ENCODE measurements at places on chromosomes 4 and X.

- DNase-seq, result no peak
These were observed 71.3 kb upstream of the VBP1 start for GRCh38 chrX:155144926-155145325.

DNA sequence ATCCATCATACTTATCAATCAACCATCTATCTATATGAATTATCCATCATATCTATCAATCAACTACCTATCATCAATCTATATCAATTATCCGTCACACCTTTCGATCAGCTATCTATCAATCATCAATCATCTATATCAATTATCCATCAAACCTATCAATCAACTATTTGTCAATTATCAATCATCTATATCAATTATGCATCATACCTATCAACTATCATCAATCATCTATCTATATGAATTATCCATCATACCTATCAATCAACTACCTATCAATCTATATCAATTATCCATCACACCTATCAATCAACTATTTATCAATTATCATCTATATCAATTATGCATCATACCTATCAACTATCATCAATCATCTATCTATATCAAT lies 70.6 kb upstream of the PPP2R3B start:
- DNase-seq, result no peak

DNA sequence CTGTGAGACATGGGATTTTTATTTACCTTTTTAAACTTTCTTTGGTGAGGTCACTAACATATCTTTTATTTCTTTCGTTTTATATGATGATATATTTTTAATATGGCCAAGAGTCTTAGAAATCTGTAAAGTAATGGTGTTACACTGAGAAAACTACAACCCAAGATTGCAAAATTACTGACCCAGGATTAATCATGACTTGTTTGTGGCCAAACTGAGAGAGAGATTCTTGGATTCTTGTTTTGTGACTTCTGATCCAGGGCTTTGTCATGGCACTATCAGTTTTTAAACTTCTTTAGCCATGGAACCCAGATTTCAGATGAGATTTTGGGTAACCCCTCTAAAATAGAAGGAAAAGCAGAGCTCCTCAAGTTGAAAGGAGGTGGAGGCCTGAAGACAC lies 42.0 kb downstream of the SGMS2 start:
- DNase-seq, result no peak

GRCh38 chrX:21840193-21840545 lies 752 bp downstream of the MBTPS2 start:
- DNase-seq, result no peak

DNA sequence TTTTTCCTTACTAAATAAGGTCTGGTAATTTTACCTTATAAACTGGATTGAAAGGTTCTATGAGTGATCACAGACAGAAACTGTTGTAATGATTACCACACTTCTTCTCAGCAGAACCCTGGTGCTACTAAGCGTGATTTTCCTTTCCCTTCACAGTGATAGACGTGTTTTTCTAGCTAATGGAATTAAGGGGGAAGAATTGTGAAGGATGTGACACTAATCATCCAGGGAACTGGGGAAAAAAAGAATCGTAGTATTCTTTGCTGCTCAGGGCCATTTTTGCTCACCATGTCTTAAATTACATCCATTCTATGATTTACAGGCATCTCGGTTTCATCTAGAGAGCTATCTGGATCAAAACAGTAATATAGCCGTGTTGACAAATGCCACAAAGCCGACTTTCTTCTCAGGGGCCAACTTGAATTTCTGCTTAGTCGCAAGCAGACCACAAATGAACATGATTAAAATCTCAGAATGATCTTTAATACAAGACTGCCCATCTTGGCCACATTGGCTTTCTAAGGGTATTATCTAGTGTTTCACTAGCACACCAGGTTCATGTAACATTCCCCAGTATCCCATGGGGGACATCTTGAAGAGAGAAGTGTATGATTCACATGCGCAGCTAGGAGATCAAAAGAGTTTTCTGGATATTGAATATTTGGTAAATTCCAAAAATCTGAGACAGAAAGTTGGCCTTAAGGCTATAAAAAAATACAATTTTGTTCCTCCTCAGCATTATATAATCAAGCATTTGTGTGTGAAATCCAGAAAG lies 154.0 kb downstream of the UGT8 start:
- DNase-seq, result no peak

DNA sequence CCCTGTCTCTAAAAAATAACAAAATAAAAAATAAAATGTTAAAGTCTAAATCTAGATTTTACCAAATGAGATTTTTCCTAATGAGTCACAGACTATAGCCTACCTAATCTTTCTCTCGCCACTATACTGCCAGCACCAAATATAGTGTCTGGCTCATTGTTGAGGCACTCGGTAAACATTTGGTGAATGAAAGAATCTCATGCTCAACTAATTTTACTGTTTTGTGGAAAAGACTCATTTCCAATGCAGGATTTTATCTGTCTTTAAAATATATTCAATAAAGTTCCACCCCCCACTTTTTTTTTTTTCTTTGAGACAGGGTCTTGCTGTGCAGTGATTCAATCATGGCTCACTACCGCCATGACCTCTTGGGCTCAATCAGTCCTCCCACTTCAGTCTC lies 71.5 kb downstream of the PLS3 start:
- no peak for DNase-seq

GRCh38 chr4:22957774-22958309 lies 265.1 kb downstream of the GBA3 start:
- no peak for DNase-seq

GRCh38 chrX:40009462-40009851 lies 88.3 kb downstream of the BCOR start:
- no peak for DNase-seq

DNA sequence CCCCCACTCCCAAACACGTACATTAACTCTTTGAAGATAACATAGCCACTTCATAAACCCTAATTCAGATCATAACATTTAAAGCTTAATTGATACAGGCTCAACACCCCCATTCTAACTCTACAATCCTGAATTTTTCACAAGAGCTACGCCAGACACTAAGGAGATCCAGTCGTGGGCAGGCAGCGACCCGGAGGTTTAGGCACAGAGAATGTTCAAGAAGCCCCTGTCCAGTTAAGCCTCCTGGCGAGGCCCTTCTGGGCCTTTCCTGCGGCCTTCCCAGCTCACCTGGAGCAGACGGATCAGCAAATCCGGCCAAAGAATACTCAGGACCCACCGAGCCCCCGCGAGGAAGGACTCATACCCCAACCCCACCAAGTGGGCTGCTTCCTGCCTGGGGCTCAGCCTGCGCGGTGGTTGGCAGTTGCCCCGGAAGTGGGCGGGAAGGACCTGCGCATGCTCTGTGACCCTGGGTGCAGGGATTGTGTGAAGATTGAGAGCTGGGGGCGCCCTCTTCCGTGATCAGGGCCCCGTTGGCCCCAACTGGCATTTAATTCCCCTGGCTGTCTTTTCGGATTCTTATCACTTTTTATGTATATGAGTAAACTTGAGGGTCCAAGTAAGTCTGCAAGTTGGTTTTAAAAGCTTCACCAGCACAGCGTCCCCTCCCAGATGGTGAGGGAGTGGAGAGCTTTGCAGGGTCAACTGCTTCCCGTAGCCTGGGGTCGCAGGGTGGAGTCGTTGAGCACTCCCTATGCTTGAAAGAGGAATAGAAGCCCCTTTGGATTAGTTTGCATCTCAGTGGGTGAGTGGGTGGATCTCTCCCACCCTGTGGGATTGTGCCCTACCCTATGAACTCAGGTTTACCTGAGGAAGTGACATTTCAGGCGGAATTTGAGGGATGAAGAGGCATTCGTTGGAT lies at the start of gene TRIM61:
Gene TRIM61, minus strand, starts transcription at position 415 of the 922 bp plus-strand sequence. CDS start 7,655 bp downstream, outside the sequence.
- DNase-seq, result no peak

- DNase-seq, result no peak
These were observed 92.5 kb downstream of the FBXL5 start for GRCh38 chr4:15562623-15563022.

- DNase-seq, result no peak
These were observed 137.3 kb downstream of the TMEM144 start for GRCh38 chr4:158347556-158347955.

DNA sequence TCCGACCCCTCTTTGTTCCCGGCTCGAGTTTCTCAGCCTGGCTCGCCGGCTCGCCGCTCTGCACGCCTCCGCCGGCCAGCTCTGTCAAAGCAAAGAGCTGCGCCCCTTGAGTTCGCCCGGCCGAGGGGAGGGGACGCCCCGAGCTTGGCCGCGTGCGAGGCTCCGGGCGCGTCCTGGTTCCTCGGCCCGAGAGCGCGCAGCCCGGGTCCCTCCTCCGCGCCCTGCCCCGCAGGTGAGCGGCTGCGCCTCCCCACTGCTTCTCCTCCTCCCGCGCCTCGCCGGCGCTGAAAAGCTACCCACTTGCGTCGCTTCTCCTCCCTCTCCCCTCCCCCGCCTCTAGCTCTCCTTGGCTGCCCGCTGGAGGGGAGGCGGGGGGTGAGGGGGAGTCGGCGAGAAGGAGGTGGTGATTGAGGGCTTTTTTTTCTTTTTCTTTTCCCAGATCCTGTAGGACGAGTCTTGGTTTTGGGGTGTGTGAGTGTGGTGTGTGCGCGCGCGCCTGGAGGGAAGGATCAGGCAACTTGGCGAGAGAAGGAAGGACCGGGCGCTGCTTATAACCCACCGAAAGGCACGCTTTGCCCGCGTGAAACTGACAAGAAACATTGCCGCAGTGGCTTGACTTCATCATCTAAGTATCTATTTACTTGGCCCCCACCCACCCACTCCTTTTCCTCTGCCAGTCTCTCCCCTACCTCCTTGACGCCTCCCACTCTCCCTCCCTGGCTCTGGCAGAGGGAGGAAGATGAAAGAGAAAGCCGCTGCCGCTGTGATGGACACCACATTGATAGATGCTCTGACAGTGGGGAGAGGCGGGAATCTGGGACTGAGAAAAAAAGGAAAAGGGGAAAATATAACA lies at the start of gene LEF1:
Gene LEF1, minus strand, starts transcription at position 262 of the 853 bp plus-strand sequence. CDS start 1,165 bp downstream, outside the sequence.
- DNase-seq, result no peak

- DNase-seq, result no peak
These were observed 190.5 kb downstream of the CCNG2 start for GRCh38 chr4:77347351-77347966.

DNA sequence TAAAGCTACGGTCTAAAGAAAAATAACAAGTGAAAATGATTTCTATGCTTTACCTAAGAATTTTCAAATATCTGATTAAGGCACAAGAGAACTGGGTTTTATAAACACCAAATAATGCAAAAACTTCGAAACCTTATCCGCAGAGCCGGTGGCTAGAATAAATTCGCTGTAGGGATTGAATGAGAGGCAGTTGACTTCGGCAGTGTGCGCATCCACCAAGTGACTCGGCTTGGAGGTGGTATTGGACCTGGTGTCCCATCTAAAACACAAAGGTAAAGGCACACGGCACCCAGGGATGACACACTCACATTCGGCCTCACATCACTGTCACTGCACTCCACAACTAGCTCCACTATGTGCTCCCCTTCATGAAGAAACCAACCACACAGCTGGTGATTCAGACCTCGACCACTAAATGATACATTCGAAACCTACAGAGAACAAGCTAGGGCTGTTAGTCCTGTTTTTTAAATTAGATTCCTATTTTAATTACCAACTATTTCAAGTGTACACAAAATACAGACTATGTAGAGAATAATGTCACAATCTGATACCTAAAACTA lies 17.5 kb downstream of the RBBP7 start:
- no peak for DNase-seq

GRCh38 chr4:110636680-110637407 lies 14.0 kb upstream of the PITX2 start:
- DNase-seq, result no peak

GRCh38 chr4:53576676-53577372 lies 14.5 kb downstream of the LNX1 start:
- DNase-seq, result no peak

- no peak for DNase-seq
These were observed 30.4 kb downstream of the LRIT3 start for GRCh38 chr4:109878355-109878754.

DNA sequence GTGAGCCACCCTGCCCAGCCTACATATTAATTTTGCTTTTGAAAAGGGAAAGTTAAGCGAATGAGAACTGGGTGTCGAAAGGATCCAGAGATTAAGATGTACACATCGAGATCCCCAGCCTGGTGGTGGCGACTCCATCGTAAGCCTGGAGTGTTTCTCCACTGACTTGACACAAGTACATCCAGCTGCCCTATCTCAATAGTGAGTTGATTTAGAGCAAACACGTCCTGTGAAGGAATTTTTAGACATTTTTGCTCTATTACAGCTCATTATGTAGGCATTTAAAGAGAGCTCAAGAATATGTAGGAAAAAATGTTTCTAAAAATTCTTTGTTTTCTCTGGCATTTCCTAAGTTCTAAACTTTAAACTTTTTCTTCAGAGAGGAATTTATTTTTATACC lies 11.7 kb upstream of the CLDN34 start:
- no peak for DNase-seq

GRCh38 chrX:45232139-45232538 lies 31.5 kb upstream of the DIPK2B start:
- DNase-seq, result no peak

DNA sequence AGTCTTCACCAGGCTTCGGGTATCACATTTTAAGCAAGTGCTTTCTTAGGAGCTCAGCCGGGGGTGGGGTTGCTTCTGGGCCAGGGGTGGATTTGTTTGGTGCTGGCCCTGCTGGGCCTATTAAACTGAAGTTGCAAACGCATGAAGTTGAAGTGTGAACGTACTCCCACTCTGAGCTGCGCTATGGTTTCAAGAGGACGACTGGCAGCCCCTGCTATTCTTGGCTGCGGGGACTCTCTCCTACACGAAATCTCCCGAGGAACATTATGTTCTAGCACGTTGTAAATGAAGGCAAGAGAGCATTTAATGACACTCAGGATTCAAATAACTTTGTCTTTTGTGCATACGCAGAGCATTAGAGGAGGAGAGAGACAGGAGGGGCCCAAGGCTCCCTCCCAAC lies 401.3 kb upstream of the BOD1L1 start:
- no peak for DNase-seq

DNA sequence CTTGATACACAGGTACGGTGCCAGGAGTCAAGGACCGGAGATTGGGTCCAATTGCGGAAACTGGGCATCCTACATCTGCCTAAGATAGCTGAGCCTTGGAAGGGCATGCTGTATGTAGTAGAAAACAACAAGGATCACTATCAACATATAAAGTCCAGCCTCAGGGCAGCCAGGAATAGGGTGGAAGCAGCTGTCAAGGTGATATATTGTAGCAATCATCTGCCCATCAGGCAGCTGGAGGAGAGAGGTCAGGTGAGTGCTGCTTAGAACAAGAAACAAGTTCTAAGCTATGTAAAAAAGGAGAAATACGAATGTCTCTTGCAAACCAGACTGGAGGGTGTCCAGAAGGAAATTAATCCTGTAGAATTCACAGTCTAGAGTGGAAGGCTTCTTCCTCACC lies 34.8 kb downstream of the KCNE5 start:
- DNase-seq, result no peak

GRCh38 chr4:51895158-51895557 lies 52.2 kb downstream of the DCUN1D4 start:
- no peak for DNase-seq

- no peak for DNase-seq
These were observed 13.7 kb downstream of the BMX start for GRCh38 chrX:15514279-15514678.

- no peak for DNase-seq
These were observed 46.8 kb downstream of the GSTCD start for GRCh38 chr4:105755375-105755774.

GRCh38 chr4:39464886-39465501 lies 6.1 kb downstream of the LIAS start:
- no peak for DNase-seq

GRCh38 chr4:76177709-76178108 lies 29.5 kb upstream of the NUP54 start:
- DNase-seq, result no peak

- DNase-seq, result peak; percentile 43
These were observed 48.0 kb downstream of the SLC25A5 start for GRCh38 chrX:119516157-119516702.

GRCh38 chrX:41909068-41909467 lies 14.3 kb downstream of the CASK start:
- no peak for DNase-seq
